CD4-positive, alpha-beta T cell treated with Interleukin-15 for 1 hour (primary cell): ENCODE measurements at places on chromosomes 1 and 21.
A peak's percentile ranks its signal among the peaks of the same experiment; 100 is the strongest.

DNA sequence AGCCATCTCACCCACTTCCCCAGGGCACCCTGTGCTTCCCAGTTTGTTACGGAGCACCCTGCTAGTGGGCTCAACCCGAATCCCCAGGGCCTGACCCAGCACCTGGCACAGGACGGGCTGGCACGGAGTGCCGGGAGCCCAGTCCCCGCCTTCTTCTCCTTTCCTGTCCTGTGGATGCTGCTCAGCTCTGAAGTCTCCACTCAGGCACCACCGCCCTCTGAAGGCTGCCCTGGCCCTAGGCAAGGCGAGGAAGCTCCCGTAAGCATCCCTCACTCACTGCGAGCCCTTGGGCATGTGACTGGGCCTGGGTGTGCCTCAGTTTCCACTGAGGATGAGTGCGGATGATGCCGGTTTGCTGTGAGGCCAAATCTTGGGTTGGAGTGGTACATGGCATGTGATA is 21.8 kb downstream of the SLC1A7 start:
- DNase-seq, result no peak

DNA sequence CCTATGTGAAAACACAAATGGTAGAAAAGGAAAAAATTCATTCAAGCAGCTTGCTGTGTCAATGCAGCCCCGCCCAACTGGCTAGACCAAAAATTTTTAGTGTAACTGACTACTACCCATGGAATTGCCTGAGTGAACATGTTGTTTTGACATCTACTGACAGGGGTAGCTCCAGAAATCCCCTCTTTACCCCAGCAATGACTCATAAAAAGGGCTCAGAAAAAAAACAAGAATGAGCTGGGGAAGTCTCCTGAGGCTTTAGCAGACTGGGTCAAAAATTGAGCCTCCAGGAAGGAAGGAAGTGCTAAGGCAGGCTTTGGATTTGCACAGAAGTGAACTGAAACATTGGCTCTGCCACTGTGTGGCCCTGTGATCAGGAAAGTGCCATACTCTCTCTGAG is 24.4 kb upstream of the FGGY start:
- DNase-seq, result peak; percentile 32

- no peak for DNase-seq
These were observed 1.2 kb upstream of the ZBTB40 start for GRCh38 chr1:22450351-22451021.

DNA sequence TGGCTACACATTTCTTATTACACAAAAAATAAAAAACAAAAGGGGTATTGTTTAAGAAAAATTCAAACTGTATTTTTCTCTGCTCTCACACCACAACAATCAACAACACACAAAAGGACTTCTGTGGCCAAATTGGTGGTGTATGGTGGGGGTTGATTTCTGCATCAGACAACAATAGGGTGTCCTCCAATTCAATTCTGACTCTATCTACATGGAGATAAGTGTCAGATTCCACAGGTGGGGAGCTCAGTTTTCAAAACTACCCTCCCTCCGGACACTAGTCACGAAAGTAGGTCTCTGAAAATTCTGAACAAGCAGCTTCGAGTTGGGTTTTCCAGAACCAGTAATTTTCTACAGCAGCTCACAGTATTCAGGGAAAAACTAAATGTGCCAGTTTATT is 744.9 kb upstream of the NCAM2 start:
- DNase-seq, result no peak

DNA sequence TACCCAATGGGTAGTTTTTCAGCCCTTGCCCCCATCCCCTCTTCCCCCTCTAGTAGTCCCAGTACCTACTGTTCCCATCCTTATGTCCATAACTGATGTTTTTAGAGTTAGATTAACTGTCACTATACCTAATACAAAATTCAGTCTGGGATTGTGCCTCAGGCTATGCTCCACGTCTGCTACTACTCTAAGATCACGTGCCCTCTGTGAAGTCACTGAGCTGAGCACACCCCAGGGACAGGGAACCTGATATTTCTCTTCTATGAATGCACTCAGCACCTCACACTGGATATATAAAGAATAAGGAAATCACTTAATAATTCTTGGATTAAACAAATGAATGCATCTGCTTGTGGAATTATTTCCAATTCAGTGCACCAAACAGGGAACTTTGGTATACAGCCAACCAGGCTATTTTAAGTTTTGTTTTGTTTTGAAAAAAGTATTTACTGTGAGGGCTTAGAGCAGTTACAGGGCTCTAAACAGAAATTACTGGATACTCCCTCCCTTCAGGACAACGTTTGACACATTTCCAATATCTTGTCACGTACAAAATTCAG is 307.9 kb downstream of the SMYD3 start:
- no peak for DNase-seq

DNA sequence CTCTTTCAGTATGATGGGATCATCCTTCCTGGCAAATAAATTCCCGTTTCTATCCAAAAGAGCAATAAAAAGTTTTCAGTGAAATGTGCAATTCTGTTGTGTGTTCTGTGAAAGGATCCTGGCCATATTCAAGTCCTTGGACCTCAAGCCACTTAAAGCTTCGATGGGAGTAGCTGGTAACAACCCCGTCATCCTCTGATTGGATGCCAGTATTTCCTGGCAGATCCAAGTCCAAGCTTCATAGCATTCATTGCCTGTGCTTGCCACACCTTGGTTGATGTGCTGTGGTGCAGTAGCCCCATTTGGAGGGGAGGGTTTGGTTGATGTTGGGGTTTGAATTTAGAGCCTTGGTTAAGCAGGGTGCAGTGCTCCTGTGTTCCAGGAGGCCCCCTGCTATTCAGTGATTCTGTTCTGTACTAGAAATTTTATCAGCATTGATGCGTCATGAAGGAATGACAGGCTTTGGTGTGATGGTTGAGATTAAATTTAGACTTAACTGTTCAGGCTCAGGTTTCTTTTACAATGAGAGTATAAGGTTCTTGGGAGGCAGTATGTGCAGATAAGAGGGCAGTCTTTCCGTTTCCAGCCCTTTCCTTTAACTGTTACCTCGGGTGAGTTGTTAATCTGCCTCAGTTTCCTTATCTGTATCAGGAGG is 4.9 kb downstream of the RPL11 start:
- DNase-seq, result no peak

- DNase-seq, result no peak
These were observed 35.4 kb downstream of the ENAH start for GRCh38 chr1:225617479-225617878.

DNA sequence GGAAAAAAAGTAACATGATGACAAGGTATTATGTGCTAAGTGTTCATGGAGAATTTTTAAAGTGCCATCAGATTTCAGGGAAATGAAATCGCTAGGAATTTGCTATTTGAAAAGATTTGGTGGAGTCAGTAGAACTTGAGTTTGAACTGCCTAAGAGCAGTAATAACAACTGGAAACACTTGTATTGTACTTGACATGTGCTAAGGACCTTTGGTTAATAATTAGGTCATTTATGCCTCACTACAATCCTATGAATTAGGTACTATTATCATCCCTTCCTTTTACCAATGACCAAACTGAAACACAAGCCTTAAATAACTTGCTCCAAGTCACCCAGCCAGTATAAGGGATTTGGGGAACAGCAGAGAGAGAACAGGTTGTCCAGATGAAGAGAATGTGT is 133.4 kb downstream of the NTNG1 start:
- DNase-seq, result no peak
